RPMI8226 (cell line): ENCODE measurements at places on chromosomes 3 and 15.

DNA sequence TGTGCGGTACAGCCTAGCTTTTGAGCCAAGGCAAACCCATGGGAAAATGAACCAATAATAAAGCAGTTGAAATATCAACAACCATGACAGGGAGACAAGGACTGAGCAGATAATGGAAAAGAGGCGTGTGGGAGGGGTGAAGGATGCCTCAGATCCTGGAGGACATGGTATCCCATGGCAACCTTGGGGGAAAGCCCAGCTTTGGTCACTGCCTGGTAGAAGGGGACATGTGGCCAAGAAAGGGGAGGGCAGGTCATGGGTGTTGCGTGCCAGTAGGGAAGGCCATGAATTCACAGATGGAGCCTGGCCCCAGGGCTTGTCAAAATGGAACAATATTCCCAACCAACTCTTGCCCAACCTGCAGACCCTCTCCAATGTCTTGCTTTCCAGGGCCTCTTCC is 140.5 kb upstream of the SMAD3 start:
- DNase-seq: no peak

GRCh38 chr3:197580253-197580691 is 24.5 kb upstream of the BDH1 start:
- DNase-seq: peak; percentile 89

GRCh38 chr3:140955645-140956044 is 14.0 kb downstream of the SLC25A36 start:
- no peak for DNase-seq

GRCh38 chr3:157127831-157128767 is 31.8 kb downstream of the CCNL1 start:
- no peak for DNase-seq

DNA sequence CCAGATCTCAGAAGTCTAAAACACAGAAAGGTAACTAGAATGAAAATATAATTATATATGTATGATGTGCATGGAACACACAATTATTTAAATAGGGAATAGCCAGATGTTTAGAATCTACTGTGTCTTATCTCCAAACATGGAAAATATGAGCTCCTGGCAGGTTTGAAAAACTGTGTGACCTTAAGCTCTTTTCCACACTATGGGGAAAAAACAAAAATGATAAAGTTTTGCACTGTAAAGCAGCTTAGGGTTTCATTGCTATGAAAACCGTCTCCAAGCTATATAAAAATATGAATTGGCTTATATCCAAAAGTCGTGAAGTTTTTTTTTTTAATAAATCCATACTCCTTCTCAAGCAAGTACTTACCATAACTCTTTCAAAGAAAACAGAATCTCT is 159.8 kb downstream of the ERC2 start:
- no peak for DNase-seq

DNA sequence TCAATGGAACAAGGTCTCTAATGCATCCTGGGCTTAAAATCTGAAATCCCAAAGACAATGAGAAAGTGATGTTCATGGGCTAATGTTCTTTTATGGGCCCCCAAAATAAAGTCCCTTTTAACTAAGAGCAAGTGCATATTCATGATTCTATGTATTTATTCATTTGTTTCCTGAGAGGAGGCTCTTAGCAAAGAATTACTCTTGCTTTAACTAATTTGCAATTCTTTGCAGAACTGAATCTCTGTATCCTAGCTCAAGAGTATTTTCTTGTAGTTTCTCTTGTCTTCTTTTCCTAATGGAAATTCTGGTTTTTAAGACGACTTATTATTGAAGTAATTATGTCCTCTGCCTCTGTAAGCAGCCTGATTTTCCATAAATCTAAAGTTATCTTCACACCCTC is 202.2 kb upstream of the TP63 start:
- DNase-seq: no peak

GRCh38 chr3:195147649-195148080 is 123.3 kb downstream of the XXYLT1 start:
- peak; percentile 63 for DNase-seq

DNA sequence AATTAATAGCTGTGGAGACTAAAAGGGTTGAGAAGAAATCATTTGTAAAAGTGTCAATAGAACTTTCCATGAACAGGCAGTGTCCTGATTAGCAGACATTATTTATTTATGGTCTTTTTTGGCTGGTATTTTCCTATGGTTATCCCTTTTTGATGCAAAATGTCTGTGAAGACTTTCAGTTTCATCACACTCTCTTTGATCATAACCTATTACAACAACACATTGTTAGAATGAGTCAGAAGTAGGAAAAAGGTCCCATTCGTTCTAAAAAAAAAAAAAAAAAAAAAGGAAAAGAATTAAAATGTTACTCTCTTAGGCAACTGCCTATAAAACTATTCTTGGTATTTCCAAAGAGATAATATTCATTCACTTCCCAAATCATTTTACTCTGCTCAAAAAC is 62.1 kb downstream of the SLC49A4 start:
- DNase-seq: no peak

- no peak for DNase-seq
These were observed 125.1 kb downstream of the TJP1 start for GRCh38 chr15:29696950-29697738.

- DNase-seq: peak; percentile 73
These were observed 36.7 kb downstream of the HMG20A start for GRCh38 chr15:77457191-77457904.

GRCh38 chr15:70151462-70151861 is 53.7 kb upstream of the TLE3 start:
- no peak for DNase-seq

- no peak for DNase-seq
These were observed 3.8 kb downstream of the OR5K2 start for GRCh38 chr3:98501270-98501669.

DNA sequence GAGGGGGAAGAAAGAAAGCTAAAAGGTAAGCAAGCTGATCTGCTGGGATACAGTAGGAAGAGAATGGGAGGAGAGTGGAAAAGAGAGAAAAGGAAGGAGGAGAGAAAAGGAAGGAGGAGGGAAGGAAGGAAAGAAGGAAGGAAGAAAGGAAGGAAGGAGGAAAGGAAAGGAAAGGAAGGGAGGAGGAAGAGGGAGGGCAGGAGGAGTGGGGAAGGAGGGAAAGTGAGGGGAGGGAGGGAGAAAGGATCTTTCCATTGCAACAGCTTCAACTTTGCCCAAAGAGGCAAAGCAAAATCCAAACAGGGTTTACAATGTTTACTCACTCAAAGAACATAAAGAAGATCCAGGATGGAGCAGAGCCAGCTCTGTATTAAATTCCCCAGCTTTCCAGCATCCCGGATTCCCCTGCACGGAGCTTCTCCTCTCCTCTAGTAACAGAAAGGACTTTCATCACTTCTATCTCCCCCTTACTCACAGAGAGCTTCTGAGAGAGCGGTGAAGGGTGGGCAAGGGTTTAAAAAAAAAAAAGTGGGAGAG is 494.2 kb upstream of the PROK2 start:
- DNase-seq: no peak

- no peak for DNase-seq
These were observed 18.9 kb downstream of the PTH1R start for GRCh38 chr3:46896386-46896785.

- DNase-seq: no peak
These were observed 723.9 kb upstream of the ZNF385D start for GRCh38 chr3:22474706-22475445.

- no peak for DNase-seq
These were observed 66.6 kb upstream of the UMPS start for GRCh38 chr3:124663690-124664089.

- DNase-seq: no peak
These were observed 21.1 kb downstream of the OXNAD1 start for GRCh38 chr3:16286161-16286560.

- no peak for DNase-seq
These were observed 26.1 kb downstream of the SKIL start for GRCh38 chr3:170383567-170383966.

- DNase-seq: no peak
These were observed 62.3 kb downstream of the ADCY5 start for GRCh38 chr3:123386477-123387040.

DNA sequence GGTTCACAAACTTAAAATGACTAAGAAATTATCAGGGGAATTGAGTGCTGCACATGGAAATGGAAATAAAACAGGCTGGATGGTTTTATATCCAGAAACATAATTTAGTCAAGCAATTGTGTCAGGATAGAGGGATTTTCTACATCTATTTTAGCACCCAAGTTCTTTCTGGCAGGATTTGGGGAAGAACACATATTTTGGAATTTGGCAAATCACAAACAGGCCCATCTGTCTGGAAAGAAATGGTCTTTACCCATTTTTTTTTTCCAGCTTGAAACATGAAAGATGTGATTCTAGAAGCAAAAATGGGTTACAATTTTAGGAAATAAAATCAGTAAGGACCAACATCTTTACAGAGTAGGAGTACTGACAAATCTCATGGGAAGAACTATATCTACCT is 14.4 kb upstream of the UNC13C start:
- DNase-seq: no peak

- no peak for DNase-seq
These were observed 5.1 kb downstream of the RNU6-1 start for GRCh38 chr15:67834581-67835296.

GRCh38 chr3:127536830-127537812 is 53.4 kb downstream of the TPRA1 start:
- DNase-seq: peak; percentile 40

GRCh38 chr15:99628374-99629001 is 62.7 kb downstream of the MEF2A start:
- no peak for DNase-seq

DNA sequence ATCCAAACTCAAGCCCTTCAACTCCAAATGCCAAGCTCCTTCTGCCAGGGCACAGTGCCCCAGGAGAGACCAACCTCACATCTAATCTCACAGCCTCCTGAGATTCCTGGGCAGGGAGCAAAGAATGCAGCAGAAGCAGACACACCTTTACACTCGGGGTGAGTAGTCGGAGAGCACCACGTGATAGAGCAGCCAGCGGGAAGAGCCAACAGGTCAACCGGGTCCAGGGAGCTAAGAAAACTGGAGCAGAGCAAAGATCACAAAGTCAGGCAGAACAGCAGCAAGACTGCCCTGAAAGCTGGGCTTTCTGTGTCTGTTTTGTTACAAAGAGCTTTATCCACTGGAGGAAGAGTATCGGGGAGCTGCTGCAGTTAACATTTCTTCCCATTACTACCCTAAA is 4.2 kb downstream of the B3GALNT1 start:
- no peak for DNase-seq

- peak; percentile 58 for DNase-seq
These were observed 1.3 kb downstream of the TCF12 start for GRCh38 chr15:56919609-56920366.

DNA sequence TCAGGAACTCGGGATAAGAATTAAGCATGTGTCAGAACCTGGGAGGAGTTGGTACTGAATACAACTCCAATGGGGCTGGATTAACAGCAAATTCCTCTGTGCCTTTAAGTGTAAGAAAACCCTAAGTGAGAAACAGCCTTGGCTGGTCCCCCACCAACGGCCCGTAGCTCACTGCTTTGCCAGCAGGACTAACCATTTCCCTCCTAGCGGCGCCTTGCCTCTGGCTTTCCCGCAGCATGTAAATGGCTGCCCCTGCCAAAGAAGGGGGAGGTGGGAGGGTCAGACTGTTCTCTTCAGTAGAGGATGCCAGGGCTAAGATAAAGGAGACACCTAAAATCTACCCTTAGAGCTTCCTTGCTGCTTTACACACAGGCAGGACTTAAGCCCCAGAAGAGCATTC is 51.0 kb upstream of the SH3GL3 start:
- no peak for DNase-seq

DNA sequence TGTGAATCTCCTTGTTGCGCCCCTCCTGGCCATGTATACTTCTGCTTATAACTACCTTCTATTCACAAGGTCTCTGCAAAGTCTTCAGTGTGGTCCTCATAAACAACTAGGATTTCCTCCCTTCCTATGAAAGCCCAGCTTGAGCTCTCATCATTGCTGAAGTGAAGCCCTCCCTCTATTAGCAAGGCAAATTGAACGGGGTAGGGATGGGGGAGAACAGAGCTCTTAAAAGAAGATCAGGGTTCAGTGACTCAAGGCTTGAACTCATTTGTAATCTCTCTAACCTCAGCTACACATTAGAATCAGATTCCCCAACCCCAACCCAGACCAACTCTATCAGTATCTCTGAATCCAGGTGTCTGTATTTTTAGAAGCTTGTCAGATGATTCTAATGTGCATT is 88.3 kb upstream of the ST8SIA2 start:
- no peak for DNase-seq

DNA sequence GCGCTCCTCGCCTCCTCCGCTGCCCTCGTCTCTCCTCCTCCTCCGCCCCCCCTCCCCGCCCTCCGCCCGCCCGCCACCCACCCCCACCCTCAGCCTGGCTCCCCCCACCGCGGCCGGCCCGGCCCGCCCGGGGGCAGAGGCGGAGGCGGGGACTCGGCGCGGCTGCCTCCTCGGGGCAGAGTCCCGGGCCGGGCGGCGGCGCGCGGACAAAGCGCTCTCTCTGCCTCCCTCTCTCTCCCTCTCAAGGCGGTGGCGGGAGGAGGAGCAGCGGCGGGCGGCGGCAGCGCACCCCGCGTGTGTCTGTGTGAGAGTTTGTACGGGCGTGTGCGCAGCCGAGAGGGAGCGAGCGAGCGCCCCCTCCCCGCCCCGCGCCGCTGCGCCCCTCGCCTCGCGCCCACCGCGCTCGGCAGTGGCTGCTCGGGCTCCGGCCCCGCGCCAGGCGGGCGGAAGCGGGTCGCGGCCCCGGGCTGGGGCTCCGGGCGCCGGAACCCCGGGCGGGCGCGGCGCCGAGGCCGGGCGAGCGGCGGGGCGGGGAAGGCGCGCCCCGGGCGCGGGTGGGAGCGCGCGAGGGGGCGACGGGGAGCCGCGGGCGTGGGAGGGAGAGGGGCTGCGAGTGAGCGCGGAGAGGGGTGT is at the start of gene IGF2BP2:
Gene IGF2BP2, minus strand, starts transcription at position 37 of the 633 bp plus-strand sequence. CDS start 82 bp downstream, outside the sequence.
- DNase-seq: peak; percentile 88

DNA sequence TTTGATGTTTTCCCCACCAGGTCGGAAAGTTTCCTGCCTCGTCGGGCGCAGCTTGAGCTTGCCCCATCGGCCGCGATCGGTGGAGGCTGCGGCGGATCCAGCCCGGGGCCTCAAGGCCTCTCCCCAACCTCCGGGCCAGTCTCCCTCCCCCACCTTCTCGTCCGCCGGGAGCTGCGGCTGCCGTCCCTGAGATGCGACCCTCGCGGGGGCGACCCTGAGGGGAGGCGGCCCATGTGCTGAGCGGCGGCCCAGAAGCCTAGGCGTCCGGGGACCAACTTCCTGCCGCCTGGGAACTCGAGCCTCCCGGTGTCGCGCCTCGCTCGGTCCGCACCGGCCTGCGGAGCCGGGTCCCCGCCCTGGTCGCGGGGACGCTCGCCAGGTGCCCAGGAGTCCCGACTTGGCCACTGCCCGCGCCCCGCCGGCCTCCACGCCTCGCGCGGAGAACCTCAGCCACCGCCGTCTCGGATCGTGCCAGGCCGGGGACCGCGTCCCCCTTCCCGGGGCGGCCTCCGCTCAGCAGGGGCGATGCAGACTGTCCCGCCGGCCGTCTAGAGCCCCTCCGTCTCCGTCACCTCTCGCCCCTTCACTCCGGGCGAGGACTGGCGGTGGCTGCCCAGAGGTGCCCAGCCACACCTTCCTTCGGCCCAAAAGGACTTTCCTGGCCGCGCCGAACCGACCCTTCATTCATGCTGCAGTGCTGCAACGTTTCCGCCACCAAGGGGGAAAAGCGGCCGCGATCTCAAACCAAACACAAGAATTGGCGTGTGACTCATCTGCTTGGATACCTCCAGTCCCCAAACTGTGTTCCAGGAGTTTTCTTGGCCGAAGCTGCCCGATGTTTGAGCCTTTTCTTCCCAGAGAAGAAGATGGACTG is 656 bp downstream of the SLMAP start:
- peak; percentile 50 for DNase-seq

GRCh38 chr3:132507657-132508056 is 89.4 kb upstream of the ACKR4 start:
- DNase-seq: no peak

- DNase-seq: no peak
These were observed 195.6 kb downstream of the UBE3A start for GRCh38 chr15:25242957-25243799.
